ENCODE measurements at places on chromosomes 13 and 19. TPM values are rescaled to one million over a fixed set of nuclear protein-coding genes. Genes with fewer than 3 reads are reported as not detected.

DNA sequence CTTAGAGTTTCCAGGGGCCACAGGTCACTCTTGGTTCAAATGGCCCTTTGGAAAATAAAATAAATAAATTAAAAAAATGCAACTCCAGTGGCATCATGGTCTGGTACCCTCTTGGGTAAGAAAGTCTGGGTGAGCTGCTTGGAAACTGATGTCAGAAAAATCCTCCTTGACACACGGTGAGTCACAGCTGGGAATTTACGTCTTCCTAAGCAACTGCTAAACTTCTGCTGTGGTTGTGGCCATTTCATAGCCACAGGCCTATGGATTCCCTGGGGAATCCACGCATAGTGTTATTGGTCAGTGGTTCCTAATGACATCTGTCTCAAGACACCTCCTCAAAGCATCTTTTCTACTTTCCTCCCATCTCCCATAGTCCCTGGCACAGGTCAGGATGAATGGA is 220.8 kb downstream of the COG6 start:
- no peak for DNase-seq

LYL1 gene
- total RNA-seq, result 3.7 TPM

DNA sequence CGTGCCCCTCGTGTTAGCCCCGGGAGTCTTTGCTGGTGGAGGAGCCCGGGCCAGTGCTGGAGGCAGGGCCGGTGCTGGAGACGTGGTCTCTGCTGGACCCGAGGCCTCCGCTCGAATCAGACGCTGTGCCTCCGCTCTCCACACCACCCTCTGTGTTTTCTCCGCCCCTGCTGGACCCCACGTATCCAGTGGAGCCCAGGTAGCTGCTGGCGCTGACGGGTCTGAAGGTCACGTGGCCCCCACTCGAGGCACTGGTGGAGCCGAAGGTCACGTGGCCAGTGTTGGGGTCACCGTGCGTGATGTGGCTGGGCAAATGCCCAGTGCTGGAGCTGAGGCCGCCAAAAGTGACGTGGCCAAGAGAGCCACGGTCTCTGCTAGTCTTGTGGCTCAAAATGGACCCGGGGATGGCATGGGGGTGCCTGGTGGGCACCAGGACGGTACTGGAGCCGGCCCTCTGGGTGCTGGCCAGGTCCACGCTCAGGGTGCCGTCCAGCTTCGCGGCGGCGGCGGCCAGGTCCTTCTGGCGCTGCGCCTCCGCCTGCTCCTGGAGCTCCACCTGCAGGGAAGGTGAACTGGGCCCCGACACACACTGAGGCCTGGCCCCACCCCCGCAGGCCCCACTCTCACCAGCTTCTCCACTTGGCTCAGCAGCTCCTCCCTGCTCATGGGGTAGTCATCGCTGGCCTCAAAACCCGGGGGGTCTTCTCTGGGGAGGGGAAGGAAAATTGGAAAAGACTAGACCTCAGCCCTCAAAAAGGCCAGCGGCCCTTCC is 27.3 kb downstream of the ZNF114 start:
- DNase-seq, result no peak

- no peak for DNase-seq
These were observed 58.2 kb downstream of the EFNB2 start for GRCh38 chr13:106477303-106477702.

- DNase-seq, result no peak
These were observed 64.0 kb downstream of the ALOX5AP start for GRCh38 chr13:30799356-30799824.

DNA sequence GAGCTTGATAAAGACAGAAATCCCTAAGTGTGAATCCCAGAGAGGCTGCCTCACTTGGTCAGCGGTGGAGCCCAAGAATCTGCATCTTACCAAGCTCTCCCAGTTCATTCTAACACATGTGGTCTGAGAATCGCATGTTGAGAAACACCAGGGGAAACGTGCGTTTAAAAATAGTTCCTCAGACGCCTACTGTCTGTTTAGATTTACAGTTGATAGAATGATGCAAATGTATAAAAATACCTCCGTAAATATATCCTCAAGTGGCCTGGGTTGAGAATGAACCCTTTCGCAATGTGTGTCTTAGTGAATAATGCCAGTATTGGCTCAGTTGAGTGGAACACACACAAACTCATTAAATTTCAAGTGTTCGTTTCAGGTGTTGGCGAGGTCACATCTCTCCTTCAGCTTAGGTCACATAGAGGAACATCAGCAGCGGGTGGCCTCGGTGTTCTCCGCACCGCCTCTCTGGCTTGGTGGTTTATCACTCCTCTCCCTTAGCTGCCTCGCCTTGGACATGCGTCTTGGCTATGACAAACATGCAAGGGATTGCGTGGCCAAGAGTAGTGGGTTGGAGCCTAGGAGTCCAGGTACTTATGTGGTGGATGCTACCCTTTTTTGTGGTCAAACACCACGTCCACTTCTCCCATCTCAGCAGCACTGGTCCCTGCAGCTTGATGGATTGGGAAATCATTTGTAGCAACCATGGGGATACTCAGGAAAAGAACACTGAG is 117.6 kb upstream of the SPATA13 start:
- DNase-seq, result no peak

STK11 gene
- 87.2 TPM for total RNA-seq

DNA sequence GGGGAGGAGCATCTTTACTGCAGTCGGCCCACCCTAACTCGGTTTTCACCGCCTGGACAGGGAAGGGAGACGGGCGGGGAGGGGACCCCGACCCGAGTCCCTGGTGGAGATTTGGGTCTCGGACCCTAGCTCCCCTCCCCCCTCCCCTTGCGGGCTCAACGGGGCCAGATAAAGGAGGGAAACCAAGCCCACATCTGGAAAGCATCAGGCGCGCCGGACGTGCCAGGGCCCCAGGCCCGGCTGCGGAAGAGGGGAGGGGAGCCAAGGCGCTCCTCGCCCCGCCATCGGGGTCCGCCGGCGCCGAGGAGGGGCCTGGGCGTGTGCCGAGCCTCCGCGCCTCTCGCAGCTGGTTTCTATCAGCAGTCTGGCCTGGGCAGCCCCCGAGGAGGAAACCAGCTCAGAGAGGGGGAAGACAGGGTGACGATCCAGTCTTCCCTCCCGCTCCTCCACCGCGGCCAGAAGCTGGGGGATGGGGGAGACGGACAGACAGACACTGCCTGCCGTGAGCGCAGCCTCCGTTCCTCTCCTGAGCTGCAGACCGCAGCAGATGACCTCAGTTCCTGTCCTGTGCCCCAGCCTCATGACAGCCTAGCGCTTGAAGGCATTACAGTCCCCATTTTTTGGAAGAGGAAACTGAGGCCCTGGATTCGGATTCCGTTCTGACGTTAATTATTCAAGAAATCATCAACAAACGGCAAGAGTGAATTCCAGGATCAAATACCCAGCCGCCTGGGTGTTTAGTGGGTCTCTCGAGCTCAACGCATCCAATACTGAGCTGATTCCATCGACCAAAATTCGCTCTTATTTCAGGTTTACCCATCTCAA is 3.6 kb upstream of the GNG8 start:
- peak; percentile 61 for DNase-seq

DNA sequence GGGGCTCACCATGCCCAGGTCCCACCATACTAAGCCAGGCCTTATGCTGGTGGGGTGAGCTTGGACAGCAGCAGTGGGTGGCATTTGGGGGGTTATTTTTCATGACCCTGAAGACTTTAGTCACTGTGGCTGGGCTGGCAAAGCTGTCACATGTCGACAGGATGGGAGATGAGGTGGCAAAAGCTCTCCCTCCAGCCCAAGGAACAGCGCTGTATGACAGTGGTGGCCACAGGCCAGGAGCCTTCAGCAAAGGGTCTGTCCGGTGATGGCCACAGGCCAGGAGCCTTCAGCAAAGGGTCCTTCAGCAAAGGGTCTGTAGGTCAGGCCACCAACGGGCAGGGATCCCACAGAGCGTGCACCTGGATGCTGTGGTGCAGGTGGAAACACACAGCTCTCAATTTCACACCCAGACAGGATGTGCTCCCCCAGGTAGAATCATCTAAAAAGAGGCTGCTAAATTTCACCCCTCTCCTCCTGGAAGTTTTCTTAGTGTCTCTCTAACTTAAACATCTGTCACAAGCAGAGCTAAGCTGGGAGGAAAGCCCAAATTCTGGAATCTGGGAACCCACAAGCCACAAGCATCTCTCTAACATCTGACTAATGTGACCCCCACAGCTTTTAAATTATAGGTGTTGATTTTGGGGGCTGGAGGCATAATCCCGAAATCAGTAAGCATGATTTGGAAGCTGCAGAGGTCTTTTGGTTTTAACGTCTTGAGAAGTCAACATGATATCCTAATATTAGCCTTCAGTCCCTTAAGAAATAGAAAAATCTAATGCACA is 23.0 kb downstream of the COL4A1 start:
- DNase-seq, result no peak

- no peak for DNase-seq
These were observed 52.9 kb downstream of the MBNL2 start for GRCh38 chr13:97274829-97275649.

CEACAM20 gene
- total RNA-seq, result not detected

All from activated naive CD8-positive, alpha-beta T cell treated with anti-CD3 and anti-CD28 coated beads, Interleukin-2, amount 10 ng/mL, durations not matched to agents 7 days and 5 days (primary cell).